ENCODE measurements at places on chromosomes 3 and 15. TPM values are rescaled to one million over a fixed set of nuclear protein-coding genes. Genes with fewer than 3 reads are reported as not detected.

Gene NOX5
- 0.16 TPM for total RNA-seq

Gene CSPG5
- total RNA-seq: 1.2 TPM

Gene AKAP13
- total RNA-seq: 103 TPM

Gene CCDC39
- not detected for total RNA-seq

Gene KCNH8
- total RNA-seq: not detected

Gene LDHAL6B
- total RNA-seq: not detected

Gene CFAP161
- total RNA-seq: not detected

Gene CACNA2D3
- not detected for total RNA-seq

Gene SCN10A
- total RNA-seq: not detected

Gene MYO5A
- total RNA-seq: 19.6 TPM

Gene IFT57
- total RNA-seq: 32.0 TPM

Gene CPLX3
- 0.07 TPM for total RNA-seq

Gene TGM4
- total RNA-seq: 0.18 TPM

Gene ARPP21
- total RNA-seq: 0.16 TPM

Gene FGD5
- total RNA-seq: 0.06 TPM

Gene CFAP100
- total RNA-seq: not detected

Gene CELF6
- total RNA-seq: 0.16 TPM

Gene CD96
- not detected for total RNA-seq

Gene ITIH4
- total RNA-seq: 1.7 TPM

Gene WWTR1
- total RNA-seq: 126 TPM

Gene C3orf33
- total RNA-seq: 6.9 TPM

Gene FETUB
- total RNA-seq: not detected

Gene TMEM115
- 44.6 TPM for total RNA-seq

Gene CATSPER2
- 0.66 TPM for total RNA-seq

Gene PPP1R14D
- total RNA-seq: not detected

Gene CPNE9
- 0.15 TPM for total RNA-seq

Gene KLHL24
- total RNA-seq: 8.3 TPM

Gene ATP2B2
- total RNA-seq: 0.11 TPM

Gene CHST13
- 0.41 TPM for total RNA-seq

Gene COX17
- 134 TPM for total RNA-seq

Gene RTP4
- not detected for total RNA-seq

Gene GOLGA6B
- total RNA-seq: not detected

Gene FES
- total RNA-seq: 1.2 TPM

Gene CIDEC
- total RNA-seq: 45.7 TPM

Gene NR2C2
- total RNA-seq: 16.7 TPM

Gene CTXND1
- 0.02 TPM for total RNA-seq

Gene LRTM1
- not detected for total RNA-seq

Gene THBS1
- 51.1 TPM for total RNA-seq

Gene ZDHHC23
- total RNA-seq: 3.4 TPM

Gene LMOD3
- total RNA-seq: not detected

Gene PRKCD
- total RNA-seq: 35.2 TPM

Gene PROK2
- total RNA-seq: not detected

Gene OIP5
- total RNA-seq: 13.3 TPM

Gene ALDH1A2
- not detected for total RNA-seq

Gene USP4
- 13.2 TPM for total RNA-seq

Gene POC1A
- total RNA-seq: 19.3 TPM

Gene ANKDD1A
- 1.7 TPM for total RNA-seq

Gene GOLGA8H
- total RNA-seq: 1.6 TPM

Gene NME9
- total RNA-seq: not detected

Gene REC114
- not detected for total RNA-seq

Gene PLSCR2
- total RNA-seq: not detected

Gene ATP13A5
- not detected for total RNA-seq

Gene MPI
- total RNA-seq: 38.6 TPM

Gene GNAT1
- total RNA-seq: not detected

Gene ALPK3
- 0.09 TPM for total RNA-seq

Gene HTR3E
- total RNA-seq: not detected

Gene FEZF2
- not detected for total RNA-seq

Gene ARHGEF26
- 10.1 TPM for total RNA-seq

Gene MESP2
- total RNA-seq: 0.30 TPM

All from A549 treated with GW870086 at 1 μM for 4 hours (cell line).